NT2/D1 (cell line): ENCODE measurements at places on chromosomes 7 and 10.

- DNase-seq = no peak
Observed at GRCh38 chr7:114062810-114063209, 144.0 kb upstream of the PPP1R3A start.

DNA sequence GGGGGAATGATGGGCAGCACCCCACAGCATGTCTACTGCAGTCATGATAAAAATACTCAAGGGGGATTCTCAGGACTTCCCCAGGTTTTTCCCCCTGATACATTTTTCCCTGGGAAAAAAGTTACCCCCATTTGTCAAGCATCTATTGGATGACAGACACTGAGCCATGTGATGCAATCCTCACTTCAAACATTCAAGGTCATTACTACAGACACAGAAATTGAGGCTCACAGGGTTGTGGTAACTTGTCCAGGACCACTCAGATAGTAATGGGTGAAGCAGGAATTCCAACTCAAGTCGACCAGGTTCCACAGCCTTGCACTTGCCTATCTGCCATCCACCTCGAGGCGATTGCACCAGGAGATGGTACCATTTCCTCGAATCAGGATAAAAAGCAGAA, 31.7 kb downstream of the PPP1R3C start:
- no peak for DNase-seq

DNA sequence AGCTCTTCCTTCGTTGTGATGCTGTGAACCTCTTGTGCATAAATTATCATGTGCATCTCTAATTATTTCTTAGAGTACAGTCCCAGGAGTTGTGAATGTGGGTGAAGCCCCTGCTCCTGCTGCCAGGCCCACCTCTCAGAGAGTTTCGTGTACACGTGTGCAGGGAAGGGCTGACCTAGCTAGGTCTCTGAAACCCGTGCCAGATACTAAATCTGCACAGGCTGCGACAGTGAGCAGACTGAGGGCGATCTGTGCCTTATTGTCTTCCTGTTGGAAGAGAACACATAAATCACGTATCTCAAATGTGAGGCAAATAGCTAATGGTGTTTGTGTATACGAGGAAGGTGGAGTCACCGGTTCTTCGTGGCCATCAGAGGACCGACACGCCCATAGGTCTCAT, 71.8 kb upstream of the DNAJB6 start:
- no peak for DNase-seq

- DNase-seq = no peak
Observed at GRCh38 chr7:98399890-98400541, 874 bp downstream of the BAIAP2L1 start.

GRCh38 chr10:60185421-60185820, 204.3 kb downstream of the ANK3 start:
- DNase-seq = no peak

DNA sequence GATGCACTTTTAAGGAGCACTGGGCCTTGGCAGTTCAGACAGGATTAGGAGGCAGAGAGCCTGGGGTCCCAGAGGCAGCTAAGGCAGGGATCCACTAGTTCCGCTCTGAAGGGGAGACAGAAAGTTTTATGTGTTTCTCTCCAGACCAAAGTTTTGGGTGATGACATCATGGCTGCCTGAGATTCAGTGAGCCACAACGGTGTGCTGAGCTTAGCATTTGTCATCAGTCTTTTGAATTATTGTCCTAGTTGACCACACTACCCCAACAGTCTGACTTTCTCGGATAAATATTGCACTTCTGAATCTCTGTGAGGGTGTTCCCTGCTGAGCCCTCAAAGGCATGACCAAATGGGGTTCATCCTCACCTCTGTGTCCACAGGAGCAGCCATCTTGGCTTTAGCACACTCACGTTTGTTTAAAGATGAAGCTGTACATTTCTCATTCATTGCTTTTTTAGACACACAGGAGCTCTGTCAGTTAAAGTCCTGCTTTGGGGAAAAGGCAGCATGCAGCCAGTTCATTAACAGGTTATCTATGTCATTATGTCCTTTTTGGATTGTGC, 297.7 kb upstream of the LRGUK start:
- no peak for DNase-seq

DNA sequence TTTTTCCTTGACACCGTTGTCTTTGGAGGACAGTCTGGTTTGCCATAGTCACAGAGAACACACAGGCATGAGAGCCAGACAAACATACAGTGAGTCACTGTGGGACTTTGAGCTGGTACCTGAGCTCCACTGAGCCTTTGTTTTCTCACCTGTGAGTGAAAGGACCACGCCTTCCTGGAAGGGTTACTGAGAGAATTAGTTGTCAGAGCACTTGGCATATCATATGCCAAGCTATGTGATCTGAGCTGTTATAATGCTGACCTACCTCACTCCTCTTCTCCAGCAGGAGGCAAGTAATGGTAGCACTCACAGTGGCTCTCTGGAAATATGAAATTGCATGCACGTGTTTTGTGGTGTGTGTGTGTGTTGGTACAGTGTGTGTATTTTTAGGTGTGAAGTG, 59.7 kb downstream of the CXCL12 start:
- DNase-seq = no peak
